Gastroesophageal sphincter (tissue), 4 donors: ENCODE measurements at places on chromosomes 1 and 21.

GRCh38 chr1:15289251-15289651 is 42.2 kb downstream of the FHAD1 start:
- ATAC-seq = no peak

GRCh38 chr1:116870300-116870699 is 39.4 kb upstream of the PTGFRN start:
- peak; percentile 35 for ATAC-seq

- no peak for ATAC-seq
These were observed 1.0 kb upstream of the PERM1 start for GRCh38 chr1:982765-983436.

DNA sequence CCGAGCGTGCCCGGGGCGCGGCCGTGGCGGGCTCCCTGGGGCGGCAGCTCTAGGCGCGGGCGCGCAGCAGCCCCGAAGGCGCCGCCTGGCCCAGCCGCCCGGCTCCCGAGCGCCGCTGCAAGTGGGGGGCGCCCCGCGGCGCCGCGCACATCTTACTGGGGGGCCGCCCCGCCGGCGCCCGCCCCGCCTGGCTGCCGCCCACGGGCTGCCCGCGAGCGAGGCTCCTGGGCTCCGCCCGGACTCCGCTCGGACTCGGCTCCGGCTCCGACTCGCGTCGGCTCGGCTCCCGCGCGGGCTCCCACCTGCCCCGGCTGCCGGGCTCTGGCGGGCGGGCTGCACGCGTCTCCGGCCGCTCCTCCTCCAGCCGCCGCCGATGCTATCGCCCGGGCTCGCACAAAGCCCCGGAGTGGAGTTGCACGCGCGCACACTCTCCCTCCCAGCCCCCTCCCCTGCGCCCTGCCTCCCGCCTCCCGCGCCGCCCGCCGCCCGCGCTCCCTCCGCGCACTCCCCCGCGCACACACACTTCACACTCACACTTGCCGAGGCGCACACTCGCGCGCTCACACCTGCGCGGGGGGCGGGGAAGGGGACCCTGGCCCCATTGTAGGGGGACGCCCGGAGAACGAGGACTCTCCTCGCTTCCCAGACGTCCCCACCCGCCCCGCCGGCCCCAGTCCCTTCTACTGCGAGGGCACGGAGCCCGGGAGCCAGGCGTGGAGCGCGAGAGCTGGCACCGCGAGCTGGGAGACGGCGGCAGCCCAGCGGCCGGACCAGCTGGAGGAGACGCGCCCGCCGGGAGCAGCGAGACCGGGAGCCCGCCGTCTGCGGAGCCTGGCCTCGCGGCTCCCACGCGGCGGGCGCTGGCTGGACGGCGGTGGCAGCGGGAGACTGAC is at the start of gene GRIK3:
GRIK3 (minus strand) TSS at position 395 of the 893 bp plus-strand sequence. CDS start 407 bp downstream, outside the sequence.
- ATAC-seq = no peak

DNA sequence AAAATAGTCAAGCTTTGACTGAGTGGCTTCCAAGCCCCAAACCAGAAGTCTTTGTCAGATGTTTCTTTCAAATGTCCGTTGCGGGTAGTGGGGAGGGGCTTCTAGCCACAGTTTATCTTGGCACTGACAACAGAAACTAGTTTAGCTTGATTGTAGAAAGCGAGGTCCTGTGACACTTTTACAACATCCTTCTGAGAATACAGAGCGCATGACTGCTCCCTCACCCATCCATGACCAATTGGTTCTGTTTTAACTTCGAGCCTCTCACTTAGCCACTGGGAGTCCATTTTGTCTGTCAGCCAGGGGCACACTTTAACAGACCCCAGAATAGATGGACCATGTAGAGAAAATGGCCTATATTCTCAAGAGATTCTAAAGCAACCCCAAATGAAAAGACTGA is 199.2 kb upstream of the ST6GALNAC5 start:
- no peak for ATAC-seq

GRCh38 chr1:162056043-162056442 is 13.4 kb upstream of the NOS1AP start:
- peak; percentile 85 for ATAC-seq

DNA sequence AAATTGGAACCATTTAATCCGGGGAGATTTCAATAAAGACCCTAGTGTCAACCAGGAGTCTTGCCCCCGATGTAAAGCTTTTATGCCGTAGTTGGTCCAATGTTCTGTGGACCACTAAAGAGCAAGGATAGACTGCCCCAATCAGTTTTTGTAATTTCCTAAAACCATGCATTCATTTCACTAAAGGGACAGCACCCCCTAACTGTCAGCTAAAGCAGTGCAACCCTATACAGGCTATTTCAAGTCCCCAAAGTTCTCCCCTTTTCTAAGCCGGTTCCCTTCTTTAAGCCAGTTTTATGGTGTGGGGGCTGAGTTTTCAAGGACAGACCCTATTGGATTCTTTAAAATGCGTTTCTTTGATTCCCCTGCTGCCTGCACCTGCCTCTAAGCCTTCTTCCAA is 12.7 kb upstream of the PDPN start:
- ATAC-seq = no peak

- ATAC-seq = peak; percentile 90
These were observed at the start of gene LRRC42 for GRCh38 chr1:53946252-53947171. Gene LRRC42 (plus strand): TSS chr1:53946350. CDS start chr1:53952000, 5,650 bp downstream.

DNA sequence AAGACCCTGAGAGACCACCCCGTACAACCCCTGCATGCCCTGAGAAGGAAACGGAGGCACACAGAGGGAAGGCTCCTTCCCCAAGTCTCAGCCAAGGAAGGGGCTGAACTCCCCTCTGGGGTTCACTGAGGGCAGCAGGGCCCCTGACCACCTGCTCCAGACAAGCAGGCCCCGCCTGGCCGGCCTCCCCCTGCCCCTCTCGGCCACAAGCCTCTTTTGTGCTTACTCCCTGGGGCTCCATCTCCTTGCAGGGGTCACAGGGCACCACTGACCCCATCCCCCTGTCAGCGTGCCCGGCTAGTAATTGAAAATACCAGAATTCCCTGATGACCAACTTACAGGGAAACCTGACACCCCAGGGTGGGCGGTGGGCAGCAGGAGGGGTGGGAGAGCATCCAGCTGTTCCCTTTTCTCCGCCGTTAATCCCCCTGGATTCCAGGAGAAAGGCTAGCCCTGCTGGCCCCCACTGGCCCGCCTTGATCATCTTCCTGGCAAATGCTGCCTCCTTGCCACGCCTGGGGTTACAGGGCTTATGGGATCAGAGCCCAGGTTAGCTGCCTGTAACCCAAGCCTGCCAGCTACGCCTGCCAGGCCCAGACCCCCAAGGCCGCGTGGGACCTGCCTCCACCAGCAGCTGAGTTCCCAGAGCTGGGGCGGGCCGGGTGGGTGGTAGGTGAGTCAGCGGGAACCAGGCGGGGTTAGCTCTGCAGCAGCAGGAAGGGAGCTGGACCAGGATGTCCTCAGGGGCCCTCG is 96.1 kb downstream of the LACTBL1 start:
- ATAC-seq = peak; percentile 62
